Adipocyte (in vitro differentiated cells): ENCODE measurements at places on chromosomes 5 and 9.

- DNase-seq, result peak; percentile 41
These were observed 27.2 kb downstream of the C9orf152 start for GRCh38 chr9:110180511-110181434.

DNA sequence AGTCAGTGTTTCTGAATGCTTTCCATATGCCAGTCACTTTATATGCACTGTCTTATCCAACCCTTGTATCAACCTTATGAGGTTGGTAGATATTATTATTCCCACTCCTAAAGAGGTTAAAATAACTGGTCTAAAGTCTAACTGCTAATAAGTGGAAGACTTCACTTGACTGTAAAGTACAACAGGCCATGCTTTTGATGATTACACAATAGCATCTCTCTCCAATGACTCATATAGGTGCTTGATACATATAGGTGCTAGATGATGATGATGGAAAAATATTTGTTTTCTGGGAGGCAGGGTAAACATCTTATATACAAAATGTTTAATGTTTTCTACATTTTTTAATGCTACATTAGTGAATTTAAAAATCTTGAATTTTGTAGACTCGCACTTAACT, 75.9 kb upstream of the NR3C1 start:
- no peak for DNase-seq

DNA sequence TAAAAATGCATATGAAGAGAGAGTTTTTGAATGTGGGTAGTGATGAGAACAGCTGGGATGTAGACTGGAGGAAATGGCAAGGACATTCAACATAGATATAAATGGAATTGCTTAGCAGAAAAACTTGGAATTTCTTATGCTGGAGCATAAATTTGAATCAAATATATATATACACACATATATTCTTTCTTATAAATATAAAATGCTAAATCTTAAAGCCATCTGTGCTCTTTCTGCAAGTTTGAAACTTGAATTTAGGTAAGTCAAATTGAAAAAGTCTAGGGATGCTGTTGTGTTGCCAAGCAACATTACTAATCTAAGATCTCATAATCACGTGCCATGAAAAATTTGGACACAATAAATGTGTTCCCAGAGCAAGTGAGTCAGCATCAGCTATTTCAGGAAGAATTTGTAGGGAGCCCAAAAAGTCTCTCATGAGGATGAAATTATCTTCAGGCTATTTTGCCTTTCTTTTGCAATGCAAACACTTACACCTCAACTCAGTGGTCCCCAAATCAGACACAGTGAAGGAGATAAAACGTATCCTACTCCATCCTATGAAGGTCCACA, 58.4 kb upstream of the ALDH1A1 start:
- DNase-seq, result peak; percentile 90

DNA sequence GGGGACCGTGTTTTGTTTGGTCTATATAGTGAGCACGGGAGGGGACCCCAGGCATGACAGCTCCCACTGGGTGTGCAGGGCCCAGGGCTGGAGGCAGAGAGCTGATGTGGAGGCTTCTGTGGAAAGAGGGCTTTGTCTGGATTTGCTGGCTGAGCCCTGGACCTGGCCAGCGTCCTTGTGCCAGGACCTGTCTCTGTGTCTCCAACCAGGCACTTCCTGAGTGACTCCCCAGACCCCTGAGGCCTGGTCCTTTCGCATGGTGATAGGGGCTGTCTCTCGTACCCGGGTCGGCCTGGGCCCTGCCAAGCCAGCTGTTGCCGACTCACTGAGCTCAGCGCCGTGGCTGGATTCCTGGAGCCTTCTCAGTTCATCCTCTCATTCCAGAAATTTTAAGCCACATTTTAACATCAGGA, 77.6 kb downstream of the ADAMTS2 start:
- no peak for DNase-seq

DNA sequence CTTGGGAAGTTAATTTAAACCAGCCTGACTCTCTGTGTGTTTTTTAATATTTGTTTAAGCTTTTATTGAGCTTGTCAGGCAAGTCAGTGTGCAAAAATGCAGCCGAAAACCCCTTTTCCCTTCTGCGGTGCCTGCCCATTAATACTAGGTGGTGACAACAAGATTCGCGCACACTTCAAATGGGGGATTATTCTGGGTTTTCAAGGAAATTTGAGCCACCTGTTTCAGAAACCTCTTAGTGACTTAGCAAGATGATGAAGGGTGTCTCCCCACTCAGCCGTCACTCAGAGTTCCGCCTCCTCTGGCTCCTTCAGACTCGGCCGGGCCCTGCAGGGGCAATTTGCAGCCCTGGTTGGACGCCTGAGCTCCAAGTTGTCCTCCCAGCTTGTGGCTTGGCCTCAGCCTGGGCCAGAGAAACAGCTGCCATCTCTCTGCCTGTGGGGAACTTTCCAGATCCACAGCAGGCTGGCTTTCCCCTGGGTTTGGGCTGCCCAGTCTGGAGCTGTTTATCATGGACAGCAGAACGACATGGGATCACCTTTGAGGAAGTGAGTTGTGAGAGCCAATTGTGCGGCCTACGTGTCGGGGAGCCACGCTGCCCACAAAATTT, 75.9 kb downstream of the SPRY4 start:
- DNase-seq, result peak; percentile 22

DNA sequence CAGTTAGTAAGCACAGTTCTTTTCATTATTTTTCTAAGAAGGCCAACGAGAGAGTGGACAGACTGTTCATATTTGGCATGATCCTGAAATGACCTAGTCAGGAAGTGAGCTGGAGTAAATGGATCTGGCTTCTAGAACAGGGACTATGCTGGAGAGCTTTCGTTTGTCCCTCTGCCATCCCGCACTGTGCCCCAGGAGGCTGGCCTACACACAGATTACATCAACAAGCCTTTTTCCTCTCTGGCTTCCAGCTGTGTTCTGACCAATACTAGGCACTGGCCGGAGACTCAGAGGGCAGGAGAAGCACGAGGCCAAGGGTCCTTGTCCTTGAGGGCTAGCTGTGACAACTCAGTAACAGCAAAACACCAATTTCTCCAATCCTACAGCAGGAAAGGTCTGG, 127.8 kb downstream of the MED27 start:
- DNase-seq, result peak; percentile 43

DNA sequence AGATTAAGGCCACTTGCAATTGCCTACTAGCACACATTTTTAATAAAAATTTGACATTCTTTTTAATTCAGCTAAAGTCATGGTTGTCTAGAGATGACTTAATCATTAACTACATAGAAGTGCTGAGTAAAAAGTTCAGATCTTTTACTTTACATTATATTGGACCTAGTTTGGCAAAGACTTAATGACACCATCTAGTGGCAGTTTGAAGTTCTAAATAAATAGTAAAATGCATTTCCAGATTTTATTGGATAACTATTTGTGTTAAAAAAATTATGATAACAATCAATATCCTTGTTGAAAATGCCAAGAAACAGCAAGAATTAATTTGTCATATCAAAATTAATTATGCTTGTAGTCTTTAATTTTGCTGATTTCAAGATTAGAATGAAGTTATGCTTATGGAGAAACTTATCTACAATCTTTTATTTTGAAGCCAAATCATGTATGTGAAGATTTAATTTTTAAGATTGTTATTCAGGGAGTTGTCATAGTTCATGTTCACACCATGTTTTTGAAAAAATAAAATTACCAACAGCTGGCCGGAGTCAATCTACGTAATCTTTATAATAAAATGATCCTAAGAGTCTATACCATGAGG, 69.6 kb upstream of the PJA2 start:
- peak; percentile 66 for DNase-seq

DNA sequence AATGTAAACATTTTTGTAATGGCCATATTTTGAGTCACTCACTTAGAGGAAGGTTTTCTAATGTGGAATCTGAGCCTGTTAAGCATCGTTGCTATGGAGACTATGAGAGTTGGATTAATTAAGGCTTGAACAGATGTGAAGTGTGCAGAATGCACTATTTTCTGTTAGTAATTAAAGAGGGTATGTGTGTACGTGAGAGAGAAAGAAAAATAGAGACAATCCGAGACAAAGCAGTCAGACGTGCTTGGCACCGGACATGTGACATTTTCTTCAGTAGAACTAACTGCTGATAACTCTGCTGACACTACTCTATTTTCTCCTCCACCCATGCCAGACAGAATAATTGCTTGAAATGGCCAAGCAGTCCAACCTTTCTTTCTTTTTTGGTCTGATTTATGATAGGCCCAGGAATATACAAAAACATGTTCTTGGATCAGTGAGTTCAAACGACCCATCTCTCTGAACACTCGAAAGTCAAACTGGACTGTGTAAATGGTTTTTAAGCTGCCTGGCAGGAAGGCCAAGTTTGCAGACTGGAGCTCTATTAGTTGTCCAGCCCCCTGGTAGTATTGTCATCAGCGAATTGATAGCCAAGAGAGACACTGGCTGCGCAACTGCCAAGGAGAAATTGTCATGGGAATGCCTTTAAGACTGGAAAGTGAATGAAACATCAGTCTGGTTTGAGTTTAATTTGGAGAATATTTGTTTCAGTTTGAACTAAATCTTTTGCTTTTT, 322.1 kb downstream of the ARHGEF28 start:
- DNase-seq, result no peak

DNA sequence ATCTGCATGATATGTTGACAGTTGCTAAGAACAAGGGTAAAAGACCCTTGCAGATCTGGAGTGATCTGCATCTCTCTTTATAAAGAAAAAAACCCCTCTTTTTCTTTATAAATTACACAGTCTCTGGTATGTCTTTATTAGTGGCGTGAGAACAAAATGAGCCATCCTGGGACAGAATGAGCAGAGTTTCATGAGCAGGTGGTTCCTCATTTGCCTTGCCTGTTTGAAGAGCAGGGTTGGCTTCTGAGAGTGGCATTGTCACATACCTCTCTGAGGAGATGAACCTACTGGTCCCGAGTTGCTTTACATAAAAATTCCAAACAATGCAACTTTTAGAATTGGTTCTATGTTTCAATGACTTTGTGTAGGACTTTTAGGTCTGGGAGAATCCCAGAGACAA, 94.3 kb downstream of the INSYN2B start:
- DNase-seq, result no peak

- DNase-seq, result no peak
These were observed 4.0 kb upstream of the BARHL1 start for GRCh38 chr9:132578367-132578932.

- DNase-seq, result no peak
These were observed 61.7 kb upstream of the IRX4 start for GRCh38 chr5:1944408-1944807.

- no peak for DNase-seq
These were observed 191.8 kb downstream of the GAS1 start for GRCh38 chr9:86755561-86755941.

- DNase-seq, result peak; percentile 22
These were observed 3.7 kb downstream of the ECSCR start for GRCh38 chr5:139458580-139459407.

- no peak for DNase-seq
These were observed 29.4 kb downstream of the FAM240B start for GRCh38 chr9:38690574-38690973.

GRCh38 chr9:18052060-18052459, 421.9 kb upstream of the ADAMTSL1 start:
- no peak for DNase-seq

DNA sequence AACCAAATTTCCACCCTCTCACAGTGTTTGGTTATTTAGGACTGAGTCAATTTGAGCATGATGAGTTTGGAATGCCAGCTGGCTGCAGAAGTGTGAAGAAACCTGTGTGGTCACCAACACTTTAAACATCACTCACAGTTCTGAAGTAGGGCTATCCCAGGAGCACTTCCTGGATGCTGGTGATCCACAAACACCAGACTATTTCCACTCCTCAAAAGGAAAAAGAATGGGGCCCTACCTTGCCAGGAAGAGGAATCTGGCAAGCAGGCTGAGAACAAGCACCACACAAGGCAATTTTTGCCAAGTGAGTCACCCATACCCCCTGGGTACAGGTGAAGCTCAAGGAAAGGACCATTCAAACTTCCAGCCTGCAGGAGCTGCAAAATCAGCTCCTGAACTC, 294.2 kb upstream of the PTGER4 start:
- DNase-seq, result no peak

GRCh38 chr9:2015581-2016407, 647 bp downstream of the SMARCA2 start:
- DNase-seq, result peak; percentile 79

- DNase-seq, result no peak
These were observed 974 bp upstream of the SLC12A2 start for GRCh38 chr5:128082551-128083032.

DNA sequence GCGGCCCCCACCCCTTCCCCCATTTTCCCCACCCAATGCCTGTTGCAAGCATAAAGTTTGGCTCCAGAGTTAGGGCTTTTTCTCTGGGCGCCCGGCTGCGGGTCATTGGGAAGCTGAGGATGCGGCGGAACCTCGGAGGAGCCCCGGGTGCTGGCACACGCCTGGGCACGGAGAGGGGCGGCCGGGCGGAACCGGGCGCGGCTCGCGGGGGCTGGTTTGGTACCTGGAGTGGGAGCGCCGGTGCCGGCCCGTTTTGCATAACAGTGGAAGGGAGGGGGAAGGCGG, 1.2 kb downstream of the PPARGC1B start:
- DNase-seq, result no peak

- no peak for DNase-seq
These were observed 338.2 kb downstream of the BNC2 start for GRCh38 chr9:16532272-16532671.

- no peak for DNase-seq
These were observed 98.3 kb upstream of the FBN2 start for GRCh38 chr5:128636361-128636760.

DNA sequence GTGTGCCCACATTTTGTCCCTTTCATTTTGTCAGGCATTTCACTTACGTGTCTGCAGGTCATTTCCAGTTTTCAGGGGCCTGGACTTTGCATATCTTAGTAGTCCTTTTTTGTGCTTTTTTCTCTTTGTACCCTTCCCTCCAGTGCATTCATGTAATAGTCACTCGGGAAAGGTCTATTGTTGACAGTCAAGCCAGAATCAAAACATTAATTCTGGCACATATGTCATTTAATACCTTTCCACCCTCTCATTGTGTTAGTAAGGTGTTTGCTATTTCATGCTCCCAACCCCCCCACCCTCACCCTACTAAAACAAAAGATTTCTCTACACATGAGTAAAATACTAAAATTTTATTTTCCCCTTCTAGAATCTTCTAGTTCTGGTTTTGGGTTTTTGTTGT, 42.7 kb downstream of the UGCG start:
- DNase-seq, result no peak

GRCh38 chr5:93721511-93721910, 19.9 kb downstream of the POU5F2 start:
- DNase-seq, result no peak

GRCh38 chr9:130327070-130327780, 61.7 kb downstream of the HMCN2 start:
- no peak for DNase-seq

DNA sequence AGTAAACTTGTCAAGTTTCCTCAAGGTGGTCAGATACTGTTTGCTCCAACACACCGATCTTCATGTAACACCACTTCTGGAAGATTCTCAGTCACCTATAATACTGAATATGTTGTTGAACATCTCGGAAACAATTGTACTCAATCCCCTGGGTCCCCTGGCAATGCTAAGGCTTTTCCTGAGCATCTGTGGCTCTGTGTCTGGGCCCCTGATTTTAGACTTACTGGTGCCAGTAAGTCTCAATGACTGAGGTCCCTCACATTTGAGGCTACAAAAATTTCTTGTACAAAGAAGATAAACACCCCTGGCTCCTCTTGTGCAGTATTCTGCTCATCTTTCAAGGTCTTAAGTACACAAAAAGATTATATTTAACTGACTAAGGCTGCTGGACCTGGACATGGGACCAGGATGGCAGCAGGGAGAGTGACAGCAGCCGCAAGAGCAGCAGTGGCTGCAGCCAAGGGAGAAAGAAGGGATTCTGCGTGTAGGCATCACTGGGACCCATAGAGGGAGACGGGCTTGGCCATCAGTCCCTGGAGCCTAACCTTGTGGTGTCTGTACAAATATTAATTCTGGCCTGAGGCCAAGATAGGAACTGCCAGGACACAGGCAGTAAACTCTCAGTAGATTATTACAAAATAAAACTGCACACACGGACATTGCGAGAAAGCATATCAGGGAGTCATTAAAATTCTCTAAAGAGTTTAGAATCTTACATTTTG, 49.0 kb upstream of the TNPO1 start:
- DNase-seq, result no peak
